ENCODE measurements at places on chromosomes 2 and 18.

- no peak for DNase-seq
Measured at GRCh38 chr18:63043516-63043915, 276.1 kb downstream of the BCL2 start.

- DNase-seq: no peak
Measured at GRCh38 chr18:34773961-34774766, 64.1 kb downstream of the DTNA start.

- no peak for DNase-seq
Measured at GRCh38 chr2:191970867-191971266, 124.0 kb upstream of the CAVIN2 start.

DNA sequence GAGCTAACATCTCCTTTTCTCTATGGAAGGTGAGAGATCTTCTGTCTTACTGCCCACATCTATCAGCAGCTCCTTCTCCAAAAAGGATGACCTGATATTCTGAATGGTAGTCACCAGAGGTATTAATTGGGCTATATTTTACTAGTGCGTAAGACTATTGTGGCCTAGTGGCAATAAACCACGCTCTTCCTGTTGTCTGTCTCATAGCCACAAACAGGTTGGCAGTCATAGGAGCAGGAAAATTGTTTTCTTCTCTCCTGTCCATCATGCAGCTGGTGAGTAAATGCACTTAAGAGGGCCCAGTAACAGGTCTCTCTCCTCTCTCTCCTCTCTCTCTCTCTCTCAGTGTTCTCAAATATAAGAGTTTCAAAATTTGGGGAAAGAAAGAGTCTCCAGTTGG lies 856.8 kb upstream of the ACVR2A start:
- no peak for DNase-seq

DNA sequence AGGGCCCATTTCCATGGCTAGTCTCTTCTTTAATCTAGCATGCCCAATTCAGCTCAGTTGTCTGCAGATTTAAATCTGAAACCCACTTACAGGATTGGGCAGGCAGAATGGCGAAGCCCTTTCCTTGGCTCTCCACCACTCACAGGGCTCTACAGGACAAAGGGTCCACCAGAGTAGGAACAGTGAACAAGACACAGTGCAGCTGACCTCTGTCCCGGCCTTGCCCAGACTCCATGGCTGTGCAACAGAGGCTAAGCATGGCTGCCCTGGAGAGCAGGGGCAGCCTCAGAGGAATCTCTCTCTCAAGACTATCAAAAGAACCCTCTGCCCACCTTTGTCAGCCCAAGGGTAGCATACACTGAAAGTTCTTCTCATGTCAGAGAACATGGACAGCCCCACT lies 9.7 kb upstream of the ATP6V1B1 start:
- no peak for DNase-seq

DNA sequence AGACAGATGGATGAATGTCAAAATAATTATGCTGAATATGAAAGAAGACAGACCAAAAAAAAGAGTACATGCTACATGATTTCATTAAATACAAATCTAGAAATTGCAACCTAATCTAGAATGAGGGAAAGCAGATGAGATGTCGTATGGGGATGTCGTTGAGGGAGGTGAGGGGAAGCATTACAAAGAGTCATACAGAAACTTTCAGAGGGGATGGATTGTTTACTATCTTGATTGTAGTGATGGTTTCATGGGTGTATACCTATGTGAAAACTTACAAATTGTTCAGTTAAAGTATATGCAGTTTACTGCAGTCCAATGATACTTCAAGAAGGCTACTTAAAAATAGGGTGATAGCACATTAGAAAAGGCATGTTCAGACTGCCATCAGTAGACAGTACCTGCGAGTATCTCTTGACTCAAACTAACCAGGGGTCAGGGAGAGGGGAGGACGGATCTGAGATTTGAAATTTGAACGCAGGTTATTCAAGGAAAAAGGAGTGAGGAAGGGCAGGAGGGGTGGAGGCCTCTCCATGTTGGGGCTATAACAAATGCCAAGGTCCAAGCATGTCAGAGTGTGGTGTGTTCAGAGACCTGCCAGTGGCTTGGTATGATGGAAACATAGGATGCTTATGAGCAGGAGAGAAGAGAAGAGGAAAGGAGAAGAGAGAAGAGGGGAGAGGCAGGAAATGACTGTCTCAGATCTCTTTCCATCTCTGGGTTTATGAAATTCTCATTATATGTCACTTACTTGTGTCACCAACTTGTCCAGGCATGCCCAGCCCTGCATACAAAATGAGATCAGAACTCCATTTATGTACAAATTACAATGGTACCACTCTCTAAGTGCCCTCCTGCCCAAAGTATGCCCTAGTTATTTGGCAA lies 257.3 kb upstream of the CXCR4 start:
- DNase-seq: no peak

GRCh38 chr2:174575124-174575776 lies 22.4 kb downstream of the WIPF1 start:
- DNase-seq: no peak

All from keratinocyte (primary cell).